ENCODE measurements at places on chromosomes 16 and 17.
A peak's percentile ranks its signal among the peaks of the same experiment; 100 is the strongest.

DNA sequence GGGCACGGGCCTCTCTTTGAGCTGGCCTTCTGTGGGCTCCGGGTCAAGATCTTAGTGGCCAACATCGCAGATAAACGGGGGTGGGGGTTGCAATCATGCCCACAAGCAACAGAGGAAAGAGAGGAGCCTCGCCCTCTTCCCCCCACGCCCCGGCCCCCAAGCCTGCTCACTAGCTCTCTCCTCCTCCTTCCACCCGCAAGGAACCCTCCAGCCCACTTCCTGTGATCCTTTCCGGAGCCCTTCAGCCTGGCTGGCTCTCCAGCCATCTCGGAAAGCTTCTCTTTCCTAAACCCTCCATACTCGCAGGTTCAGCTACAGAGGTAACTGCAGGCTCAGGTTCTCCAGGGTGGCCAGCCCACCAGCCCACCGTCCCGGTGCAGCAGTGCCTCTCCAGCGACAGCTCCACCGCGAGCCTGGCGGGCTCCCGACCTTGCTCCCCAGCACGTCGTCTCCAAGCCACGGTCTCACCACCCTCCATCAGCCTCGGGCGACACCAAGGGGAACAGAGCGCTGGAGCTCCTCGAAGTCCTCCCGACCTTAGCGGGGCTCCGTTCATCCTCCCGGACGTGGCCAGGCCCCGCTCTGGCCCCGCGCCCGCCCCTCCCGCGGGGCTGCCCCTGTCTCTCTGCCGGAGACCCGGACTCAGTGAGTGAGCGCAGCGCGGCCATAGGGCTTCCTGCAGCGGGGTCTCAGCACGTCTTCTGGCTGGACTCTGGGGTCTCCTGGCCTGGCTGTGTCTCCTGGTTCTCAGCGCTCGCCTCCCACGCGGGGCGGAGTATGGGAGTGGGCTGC lies 12.9 kb upstream of the ODF4 start:
- no peak for DNase-seq

GRCh38 chr16:4680673-4681470 lies 12.5 kb upstream of the NUDT16L1 start:
- DNase-seq = no peak

DNA sequence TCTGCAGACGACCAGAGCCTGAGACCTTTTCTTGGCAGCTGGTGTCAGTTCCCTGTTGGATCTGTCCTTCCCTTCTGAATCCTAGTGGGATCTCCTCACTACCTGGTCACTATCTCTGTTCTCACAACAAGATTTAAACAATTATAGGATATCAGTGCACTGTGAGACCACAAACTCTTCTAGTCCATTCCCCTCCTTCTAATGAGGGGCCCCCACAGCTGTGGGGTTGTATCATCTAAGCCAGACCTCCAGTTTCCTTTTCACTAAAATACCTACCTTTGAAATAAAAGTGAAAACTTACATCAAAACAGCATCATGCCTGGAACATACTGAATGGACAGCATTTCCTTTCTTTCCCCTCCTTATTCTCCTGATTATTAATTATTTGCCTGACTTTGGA lies 233.2 kb downstream of the PRKCA start:
- DNase-seq = no peak

- no peak for DNase-seq
These were observed 24.1 kb downstream of the HMOX2 start for GRCh38 chr16:4500272-4500671.

GRCh38 chr17:78970834-78971755 lies 8.6 kb downstream of the LGALS3BP start:
- DNase-seq = peak; percentile 47

GRCh38 chr16:83835586-83836566 lies 28.1 kb downstream of the HSBP1 start:
- DNase-seq = no peak
